ENCODE measurements at places on chromosomes 7 and 10. TPM values are rescaled to one million over a fixed set of nuclear protein-coding genes. Genes with fewer than 3 reads are reported as not detected.

ARHGAP21 gene
- 104 TPM for total RNA-seq

VGF gene
- not detected for total RNA-seq

DNAAF5 gene
- total RNA-seq, result 24.9 TPM

ADAMTS14 gene
- total RNA-seq, result not detected

PAOX gene
- 7.7 TPM for total RNA-seq

PHKG1 gene
- 0.63 TPM for total RNA-seq

TAS2R40 gene
- total RNA-seq, result not detected

CCDC172 gene
- not detected for total RNA-seq

CYP3A4 gene
- not detected for total RNA-seq

YKT6 gene
- total RNA-seq, result 56.6 TPM
